Fibroblast of skin of abdomen (primary cell): ENCODE measurements at places on chromosomes 5 and 9.

DNA sequence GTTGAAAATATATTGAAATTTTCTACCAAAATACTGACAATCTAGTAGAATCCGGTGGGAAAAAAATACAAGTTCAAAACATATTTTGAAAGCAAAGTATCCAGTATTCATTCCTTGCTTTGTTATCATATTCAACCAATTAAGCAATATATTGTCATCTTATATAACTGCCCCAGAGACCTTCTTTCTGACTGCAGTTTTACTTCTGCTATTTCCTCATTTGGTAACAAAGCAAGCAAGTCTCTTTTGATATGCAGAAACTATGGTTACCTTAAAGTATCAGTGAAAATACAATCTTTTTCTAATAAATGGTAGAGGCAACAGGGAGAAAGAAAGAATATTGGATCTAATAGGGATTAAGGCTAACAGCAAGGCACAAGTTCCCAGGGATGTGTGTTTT lies 663.7 kb upstream of the MEF2C start:
- DNase-seq, result no peak

- DNase-seq, result no peak
Observed at GRCh38 chr5:5011151-5011550, 129.0 kb upstream of the ADAMTS16 start.

GRCh38 chr5:56212130-56212879 lies 20.8 kb downstream of the ANKRD55 start:
- DNase-seq, result no peak

DNA sequence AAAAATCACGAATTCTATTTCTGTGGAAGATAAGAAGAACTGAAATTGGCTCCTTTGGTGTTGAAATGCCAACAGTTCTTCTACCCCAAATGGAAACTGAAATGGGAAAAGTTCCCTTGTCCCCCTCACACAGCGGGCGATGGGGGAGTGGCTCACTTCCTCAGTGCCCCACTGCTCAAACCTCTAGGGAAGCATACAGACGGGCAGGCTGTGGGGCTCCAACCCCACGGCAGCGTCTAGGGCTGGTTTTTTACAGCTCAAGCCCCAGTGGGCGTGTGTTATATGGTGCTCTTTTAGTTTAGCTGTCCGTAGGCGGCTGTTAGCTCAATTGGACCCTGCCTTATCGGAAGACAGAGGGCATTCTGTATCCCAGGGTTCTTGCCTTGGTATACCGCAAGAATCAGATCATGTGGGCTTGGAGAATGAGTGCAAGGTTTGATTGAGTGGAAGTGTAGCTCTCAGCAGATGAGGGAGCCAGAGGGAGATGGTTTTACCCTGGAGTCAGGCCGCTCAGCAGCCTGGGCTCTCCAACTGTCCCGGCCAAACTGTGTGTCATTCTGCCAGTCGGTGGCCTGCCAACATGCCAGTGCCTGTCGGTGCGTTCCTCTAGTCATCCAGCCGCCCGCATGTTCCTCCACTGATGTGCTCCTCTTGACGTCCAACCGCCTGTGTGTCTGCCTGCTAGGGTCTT lies 166.3 kb upstream of the ZNF608 start:
- DNase-seq, result no peak

DNA sequence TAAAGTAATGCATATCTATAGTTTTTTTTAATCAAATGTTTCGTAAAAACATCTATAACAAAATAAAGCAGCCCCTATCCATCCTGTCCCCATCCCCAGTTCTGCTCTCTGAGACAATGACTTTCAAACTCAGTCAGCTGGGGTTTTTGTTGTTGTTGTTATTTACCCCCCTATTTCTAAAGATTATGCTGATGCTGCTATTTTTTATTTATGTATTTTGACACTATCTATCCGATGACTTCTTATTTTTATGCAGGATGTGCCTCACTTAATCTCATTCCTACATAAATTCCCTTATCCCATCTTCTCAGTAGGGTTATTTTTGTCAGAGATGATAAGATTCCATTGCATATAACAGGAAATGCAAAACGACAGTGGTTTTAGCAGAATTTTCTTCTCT lies 45.3 kb upstream of the ENTREP1 start:
- no peak for DNase-seq

GRCh38 chr5:116778651-116779280 lies 204.1 kb upstream of the SEMA6A start:
- no peak for DNase-seq

DNA sequence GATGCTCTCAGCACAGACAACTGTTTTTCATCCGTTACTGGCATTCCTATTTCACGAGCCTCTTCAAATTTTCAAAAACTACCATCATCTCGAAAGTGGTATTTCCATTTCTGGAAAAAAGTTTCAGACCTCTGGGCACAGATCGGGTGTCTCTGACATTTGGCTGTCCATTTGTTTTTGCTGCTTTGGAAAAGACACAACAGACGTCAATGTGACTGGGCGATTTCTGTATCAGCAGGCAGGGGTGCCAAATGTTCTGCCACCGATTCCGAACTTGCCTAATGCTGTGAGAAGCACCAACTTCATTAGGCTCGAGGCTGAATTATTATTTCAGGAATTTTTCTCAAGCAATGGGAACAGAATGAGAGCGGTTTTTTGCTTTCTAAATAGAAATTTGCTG lies 105.6 kb downstream of the ARSB start:
- DNase-seq, result no peak

DNA sequence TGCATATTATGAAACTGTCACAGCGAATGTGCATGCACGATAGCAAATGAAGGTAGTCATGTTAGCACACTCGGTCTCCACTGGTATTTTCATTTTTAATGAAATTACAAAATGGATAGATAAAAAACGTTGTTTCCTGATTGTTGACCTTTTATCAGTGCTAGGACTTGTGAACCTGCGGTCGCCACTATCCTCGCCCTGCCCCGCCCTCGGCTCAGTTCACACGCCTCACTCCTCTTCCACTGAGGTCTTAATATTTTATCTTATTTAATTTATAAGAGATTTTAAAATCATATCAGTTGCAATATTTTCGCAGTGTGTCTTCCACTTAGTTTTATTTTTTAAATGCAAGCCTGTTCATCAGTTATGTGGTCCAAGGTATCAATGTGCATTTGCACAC lies 382.6 kb upstream of the IRX4 start:
- DNase-seq, result no peak

DNA sequence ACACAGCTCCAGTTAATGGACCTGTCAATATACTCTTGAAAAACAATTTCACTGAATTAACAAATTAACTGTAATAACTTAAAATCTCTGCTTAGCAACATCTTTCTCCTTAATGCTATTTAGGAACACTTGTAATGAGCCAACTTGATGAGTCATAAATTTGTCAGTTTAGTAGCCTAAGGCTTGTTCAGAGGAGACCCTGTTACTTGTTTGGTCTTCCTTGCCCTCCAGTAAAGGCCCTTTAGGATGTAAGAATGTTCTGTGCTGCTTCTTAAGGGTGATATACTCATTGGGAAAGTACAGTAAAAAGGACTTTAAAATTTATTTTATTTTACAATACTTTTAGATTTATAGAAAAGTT lies 11.4 kb upstream of the MATR3 start:
- no peak for DNase-seq

DNA sequence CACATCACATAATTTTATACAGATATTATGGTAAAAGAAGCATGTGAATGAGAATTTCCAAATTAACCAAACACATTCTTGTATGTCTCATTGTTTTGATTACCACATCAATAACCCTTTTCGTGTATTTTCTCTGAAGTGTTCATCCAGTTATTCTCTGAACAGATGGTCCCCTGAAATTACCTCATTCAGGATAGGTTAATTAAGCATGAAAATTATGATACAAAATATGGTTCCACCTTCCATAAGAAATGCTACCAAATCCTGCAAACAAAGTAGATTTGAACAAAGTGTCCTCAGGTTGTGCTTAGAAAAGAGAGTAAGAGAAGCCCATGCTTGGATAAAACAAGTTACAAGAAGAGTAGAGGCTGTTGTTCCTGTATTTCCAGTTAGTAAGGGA lies 83.1 kb upstream of the LMNB1 start:
- DNase-seq, result no peak

- DNase-seq, result peak; percentile 34
Observed at GRCh38 chr5:64637144-64637543, 53.2 kb upstream of the SHISAL2B start.

DNA sequence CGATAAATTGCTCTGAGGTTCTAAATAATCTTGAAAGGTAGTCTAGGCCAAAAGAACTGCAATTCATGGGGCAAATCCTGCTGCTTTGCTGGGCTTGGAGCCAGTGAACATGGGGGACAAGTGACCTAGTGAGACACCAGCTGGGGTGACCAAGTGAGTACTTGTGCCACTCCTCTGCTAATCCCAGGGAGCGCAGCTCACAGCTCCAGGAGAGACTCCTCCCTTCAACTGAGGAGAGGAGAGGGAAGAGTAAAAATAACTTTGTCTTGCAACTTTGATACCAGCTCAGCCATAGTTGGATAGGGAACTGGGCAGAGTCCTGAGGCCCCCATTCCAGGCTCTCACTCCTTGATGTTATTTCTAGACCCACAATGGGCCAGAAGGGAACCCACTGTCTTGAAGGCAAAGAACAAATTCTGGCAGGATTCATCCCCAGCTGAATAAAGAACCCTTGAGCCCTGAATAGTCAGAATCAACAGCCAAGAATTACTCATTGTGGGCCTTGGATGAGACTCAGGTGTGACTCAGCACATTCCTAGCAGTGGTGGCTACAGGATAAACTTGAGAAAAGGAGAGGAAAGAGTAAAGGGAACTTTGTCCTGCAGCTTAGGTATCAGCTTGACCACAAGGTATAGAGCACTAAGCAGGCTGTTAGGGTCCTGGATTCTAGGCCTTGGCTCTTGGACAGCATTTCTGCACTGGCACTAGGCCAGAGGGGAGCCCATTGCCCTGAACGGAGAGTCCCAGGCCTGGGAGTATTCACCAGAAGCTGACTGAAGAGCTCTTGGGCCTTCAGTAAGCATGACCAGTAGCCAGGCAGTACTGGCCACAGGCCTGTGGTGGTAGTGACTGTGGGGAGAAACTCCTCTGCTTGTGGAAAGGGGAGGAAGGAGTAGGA lies 288.3 kb upstream of the CDH18 start:
- peak; percentile 83 for DNase-seq

DNA sequence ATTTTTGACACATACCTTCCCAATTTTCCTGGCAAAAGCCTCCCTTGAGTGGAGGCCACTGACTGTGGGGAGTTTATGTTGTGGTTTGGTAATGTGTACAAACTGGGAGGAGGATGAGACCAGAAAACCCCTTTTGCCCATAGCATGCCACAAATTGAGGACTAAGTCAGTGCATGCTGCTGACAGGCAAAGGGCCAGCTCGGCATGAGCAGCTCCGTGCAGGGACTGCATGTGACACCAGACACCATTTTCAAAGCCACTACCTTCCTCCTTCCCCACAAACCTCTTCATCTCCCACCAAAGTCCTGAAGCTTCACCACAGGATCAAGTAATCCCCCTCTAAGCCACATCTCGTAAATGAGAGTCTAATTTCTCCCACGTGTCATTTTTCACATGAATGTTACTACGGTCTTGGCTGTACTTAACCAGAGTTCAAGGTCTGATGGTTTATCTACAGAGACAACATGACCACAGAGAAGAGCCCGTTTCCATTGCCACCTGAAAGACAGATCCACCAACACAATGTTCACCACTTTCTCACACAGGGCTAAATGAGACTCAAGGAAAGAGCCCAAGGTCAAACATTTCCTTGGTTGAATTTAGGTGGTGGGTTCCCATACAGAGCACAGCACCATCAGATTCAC lies 106.5 kb downstream of the NFIB start:
- DNase-seq, result no peak

DNA sequence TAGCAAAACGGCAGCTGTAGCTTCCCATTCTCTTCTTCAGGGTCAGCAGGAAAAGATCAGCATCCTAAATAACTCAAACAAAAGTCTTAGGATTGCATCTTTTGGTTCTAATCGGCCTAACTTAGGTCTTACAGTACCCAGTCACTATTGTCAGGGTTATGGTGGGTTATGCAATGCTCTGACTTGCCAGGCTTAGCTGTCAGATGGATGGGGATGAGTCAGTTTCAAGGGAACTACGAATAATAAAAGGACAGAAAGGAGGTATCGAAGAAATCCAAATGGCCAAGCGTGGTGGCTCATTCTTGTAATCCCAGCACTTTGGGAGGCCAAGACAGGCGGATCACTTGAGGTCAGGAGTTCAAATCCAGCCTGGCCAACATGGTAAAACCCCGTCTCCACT lies 46.5 kb downstream of the PPP1R2B start:
- DNase-seq, result no peak

- no peak for DNase-seq
Observed at GRCh38 chr9:98150721-98151120, 31.7 kb upstream of the TRIM14 start.

DNA sequence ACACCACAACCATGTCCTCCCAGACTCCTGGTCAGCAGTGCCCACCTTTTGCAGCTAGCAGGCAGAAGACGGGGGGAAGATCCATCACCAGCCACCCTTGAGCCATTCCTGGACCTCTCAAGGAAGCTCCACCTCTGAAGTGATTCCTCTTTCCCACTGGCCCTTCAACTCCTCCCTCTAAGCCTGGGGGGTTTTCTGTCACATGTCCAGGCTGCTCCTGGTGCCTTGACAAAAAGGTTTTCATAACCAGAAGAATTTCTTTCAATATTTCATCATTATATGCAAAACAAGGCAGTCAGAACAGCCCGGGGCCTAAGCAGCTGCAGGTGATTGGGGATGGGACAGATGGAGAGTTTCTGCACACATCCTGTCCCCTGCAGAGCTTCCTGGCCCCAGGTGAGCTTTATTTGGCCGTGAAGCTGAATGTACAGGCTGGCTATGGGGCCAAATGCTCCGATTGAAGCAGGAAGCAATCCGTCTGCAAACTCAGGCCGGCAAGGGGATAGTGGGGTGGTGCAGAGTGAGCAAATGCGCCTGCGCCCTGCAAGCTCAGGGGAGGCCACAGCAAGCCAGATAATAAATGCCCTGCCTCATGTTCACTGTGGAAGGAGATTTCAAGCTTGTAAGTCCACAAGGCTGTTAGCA lies 173.5 kb downstream of the C5orf15 start:
- DNase-seq, result no peak

DNA sequence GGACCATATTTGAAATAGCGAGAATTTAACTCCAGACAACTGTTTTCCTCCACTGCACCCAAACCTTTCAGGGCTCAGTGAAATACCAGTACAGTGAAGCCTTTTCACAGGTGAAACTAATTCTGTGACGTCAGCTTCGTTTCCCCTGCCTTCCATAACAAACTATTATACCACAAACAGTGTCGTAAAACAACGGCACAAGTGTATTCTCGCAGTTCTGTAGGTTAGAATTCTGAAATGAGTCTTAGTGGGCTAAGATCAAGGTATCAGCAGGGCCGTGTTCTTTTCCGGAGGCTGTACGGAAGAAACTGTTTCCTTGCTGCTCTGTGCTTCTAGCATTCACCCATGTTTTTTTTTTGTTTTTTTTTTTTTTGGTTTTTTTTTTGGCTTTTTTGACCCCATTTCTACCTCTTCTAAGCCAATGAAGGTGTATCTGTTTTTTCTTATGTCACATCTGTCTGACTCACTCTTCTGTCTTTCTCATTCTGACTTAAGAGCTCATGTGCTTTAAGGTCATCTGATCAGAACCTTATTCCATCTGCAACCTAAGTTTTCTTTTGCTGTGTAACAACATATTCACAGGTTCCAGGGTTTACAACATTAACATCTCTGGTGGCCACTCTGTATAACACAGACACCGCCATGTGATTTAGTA lies 20.1 kb downstream of the ISOC1 start:
- DNase-seq, result no peak
